ENCODE measurements at places on chromosomes 12 and 14.

DNA sequence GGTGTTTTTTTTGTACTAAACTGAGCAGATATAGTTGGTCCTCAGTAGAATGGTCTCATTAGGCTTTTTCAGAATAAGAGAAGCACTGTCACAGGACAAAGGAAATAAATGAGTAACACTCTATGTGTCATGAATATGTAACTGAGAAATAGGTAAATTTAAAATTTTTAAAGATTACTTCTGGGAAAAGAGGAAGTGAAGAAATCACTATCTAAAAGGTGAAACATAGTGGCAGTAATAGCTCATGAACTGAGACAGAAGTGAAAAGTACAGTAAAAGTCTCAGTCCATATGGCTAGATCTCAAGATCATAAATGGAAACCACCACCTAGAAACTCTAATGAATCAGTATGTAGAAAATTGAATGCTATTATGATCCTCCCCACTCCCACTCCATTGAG is 89.3 kb upstream of the TTC7B start:
- no peak for DNase-seq

- DNase-seq: no peak
Observed at GRCh38 chr12:106190581-106190980, 51.8 kb upstream of the NUAK1 start.

- DNase-seq: no peak
Observed at GRCh38 chr14:92516966-92517506, 3.5 kb downstream of the RIN3 start.

DNA sequence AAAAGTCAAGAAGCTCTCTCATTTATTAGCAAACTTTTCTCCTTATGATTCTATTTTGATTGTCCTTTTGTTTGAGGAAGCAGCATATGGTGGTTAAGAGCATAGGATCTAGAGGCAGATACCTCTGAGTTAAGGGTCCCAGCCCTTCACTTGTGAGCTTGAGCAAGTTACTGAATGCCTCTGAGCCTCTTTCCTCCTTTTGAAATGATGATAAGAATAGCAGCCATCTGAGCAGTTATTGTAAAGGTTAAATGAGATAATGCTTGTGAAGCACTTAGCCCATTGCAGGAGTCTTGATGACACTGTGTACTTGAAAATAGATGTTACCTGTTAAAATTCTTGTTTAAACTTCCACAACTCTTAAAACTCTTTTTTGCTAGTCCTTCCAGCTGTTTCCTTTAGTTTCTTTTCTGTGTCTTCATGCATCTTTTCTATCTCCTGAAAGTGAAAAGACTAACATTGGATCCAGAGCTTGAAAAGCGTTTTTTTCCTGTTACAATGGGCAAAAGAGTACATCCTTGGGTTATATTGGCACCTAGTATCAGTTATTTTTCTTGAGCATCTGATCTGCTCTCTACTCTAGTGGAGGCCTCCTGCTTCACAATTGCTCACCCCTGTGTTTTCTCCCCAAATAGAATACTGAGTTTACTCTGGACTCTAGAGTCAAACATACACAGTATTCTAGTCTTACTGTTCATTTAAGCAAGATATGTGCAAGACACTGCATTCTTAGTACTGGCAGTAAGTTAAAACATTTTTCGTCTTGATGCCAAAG is 3.1 kb downstream of the HIF1A start:
- DNase-seq: no peak

DNA sequence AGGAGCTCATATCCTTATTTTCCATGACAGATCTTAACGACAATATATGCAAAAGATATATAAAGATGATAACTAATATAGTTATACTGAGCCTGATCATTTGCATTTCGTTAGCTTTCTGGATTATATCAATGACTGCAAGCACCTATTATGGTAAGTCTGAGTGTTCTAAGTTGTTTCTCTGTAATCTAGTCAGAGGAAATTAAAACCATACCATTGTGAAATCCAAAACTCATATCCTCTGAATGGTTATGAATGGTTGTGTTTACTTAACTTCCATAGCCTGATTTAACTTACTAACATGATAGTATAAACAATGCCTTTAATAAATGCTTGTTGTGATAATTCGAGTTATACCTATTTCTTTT is 760 bp downstream of the TMEM19 start:
- no peak for DNase-seq

- no peak for DNase-seq
Observed at GRCh38 chr12:193261-193660, 20.7 kb downstream of the SLC6A12 start.

- DNase-seq: peak; percentile 21
Observed at GRCh38 chr14:94423453-94424056, 29.0 kb downstream of the SERPINA11 start.

DNA sequence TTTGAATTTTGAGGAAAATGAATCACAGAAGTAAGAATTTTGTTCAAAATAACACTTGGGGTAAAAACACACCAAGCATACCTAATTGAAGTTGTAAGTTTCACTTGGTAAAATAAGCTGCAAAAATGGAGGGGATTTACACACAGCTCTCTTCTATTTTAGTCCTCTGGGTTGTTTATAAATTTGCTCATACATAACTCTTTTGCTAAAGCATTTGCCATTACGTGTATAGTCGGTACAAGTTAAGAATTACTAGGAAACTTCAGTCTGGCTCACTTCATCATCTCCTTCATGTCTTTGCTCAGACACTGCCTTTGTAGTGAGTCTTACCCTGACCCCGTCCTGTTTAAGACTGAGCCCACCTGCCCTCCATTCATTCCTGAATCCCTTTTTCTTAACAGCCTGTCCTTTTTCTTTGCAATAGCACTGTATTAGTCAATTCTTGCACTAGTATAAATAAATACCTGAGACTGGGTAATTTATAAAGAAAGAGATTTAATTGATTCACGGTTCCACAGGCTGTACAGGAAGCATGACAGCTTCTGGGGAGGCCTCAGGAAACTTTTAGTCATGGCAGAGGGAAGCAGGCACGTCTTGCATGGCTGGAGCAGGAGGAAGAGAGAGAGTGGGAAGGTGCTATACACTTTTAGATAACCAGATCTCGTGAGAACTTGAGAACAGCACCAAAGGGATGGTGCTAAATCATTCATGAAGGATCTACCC is 451.1 kb downstream of the PCNX1 start:
- DNase-seq: no peak

DNA sequence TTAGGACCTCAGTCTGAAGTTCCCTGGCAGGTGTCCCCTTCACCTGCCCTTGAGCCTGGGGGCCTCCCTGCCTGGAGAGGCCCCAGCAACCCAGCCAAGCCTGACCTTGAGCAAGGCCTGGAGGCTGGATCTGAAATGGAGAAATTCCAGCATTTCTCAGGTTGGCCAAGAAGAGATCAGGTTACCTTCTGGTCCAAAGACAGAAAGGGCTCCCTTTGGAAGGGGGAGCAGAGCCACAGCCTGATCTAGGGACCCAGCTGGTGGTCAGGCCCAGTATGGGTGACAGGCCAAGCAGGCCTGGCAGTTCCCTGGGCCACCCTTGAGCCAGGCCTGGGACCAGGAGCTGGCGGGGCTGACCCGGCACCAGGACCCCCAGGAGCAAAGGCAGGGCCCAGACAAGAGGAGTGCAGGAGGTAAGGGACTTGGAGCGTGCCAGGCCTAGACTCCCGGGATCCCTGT is 82.8 kb downstream of the TNFAIP2 start:
- no peak for DNase-seq

DNA sequence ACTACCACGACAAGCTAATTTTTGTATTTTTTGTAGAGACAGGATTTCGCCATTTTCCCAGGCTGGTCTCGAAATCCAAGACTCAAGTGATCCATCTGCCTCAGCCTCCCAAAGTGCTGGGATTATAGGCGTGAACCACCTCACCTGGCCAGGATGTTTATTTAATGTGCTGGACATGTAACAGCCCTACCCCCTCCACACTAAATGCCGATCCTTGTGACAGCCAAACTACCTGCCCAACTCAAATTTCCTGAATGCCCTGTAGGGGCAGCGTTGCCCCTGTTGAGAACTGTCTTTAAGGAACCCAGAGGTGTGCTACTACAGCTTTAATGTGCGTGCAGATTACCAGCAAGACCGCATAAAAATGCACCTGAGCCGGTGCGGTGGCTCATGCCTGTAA is 48.1 kb downstream of the KCNK13 start:
- no peak for DNase-seq

DNA sequence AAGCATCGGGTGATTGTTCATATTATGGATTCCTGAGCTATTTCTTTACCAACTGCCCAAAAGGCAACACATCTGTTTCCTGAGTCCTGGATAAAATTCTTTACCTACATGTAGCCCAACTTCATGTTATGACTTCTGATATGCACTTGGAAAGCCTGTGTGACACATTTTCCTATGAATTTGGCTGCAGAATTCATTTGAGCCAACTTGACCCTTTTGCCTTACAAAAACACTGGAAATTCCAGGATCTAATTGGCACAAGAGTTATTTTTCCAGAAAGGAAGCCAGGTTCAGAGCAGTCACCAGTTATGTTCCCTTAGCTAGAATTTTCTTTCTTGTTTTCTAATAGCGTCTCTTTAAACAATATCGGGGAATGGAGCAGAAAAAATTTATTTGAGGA is 202.5 kb upstream of the LRIG3 start:
- DNase-seq: no peak

- DNase-seq: no peak
Observed at GRCh38 chr12:123268850-123269249, 2.8 kb downstream of the CDK2AP1 start.

- no peak for DNase-seq
Observed at GRCh38 chr12:24152270-24152669, 202.8 kb upstream of the SOX5 start.

GRCh38 chr12:98894412-98895085 is 249.5 kb downstream of the APAF1 start:
- DNase-seq: no peak

GRCh38 chr12:29255042-29255441 is 106.0 kb downstream of the FAR2 start:
- DNase-seq: no peak

- DNase-seq: no peak
Observed at GRCh38 chr12:132290203-132290540, 39.2 kb downstream of the GALNT9 start.

DNA sequence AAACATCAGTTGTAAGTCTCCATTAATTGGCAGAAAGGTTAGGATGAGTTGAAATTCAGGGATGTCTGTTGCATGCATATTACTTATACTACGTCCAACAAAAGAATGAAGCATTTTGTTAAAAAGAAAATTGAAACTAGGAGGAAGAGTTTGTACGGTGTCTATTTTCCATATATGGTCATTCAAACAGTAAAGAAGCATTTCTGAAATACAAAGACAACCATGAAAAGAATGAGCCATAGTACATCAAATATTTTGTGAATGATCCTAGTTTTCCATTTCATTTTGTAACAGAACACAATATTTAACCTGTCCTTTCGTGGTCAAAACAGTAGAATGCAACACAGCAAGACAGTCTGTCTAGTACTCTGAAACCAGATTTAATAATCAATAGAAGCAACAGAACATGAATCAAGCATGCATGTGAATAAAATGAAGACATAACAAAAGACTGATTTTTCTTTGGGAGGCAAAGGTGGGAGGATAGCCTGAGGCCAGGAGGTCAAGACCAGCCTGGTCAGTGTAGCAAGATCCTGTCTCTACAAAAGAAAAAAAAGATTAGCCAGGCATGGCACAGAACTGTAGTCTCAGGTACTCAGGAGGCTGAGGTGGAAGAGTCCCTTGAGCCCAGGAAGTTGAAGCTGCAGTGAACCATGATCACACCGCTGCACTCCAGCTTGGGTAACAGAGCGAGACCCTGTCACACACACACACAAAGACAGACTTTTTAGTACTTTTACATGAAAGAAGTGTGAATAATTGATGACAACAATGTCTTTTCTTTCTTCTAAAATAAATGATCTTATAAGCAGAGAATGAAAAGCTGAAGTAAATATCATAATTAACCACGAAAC is 156.0 kb downstream of the LRIG3 start:
- no peak for DNase-seq

DNA sequence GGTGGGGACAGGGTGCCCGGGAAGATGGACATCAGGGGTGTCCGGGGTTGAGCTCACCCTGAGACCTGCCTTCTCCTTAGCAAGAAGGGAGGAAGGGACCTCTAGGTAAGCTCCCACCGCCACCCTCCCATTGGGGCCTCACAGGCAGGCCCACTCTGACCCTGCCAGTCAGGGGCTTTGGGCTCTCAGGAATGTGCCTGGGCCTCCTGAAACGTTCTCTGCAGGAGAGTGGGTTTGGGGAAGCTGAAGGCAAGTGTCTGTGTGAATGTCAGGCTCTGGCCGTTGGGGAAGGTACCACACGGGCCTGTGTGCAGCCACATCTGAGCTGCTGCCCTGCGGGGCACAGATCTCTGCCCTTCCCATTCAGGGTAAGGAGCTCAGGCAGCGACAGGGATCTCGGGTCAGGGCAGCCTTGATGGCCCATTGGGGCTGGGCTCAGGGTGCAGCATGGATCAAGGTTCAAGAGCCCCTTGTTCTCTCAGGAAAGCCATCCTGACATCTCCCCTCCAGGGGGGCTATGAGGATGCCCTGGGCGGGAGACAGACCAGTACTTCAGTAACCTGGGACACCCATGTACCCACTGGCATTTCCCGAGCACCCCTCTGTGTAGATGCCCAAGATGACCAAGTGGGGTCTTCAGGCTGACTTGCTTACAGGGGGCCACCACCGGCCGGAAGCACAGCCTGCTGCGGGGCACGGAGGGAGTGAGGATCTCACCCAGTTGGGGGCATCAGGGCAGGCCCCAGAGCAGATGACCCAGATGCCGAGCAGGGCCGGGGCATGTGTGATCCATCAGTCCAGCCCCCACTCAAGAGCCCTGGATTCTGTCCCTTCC is 29.7 kb downstream of the FAM222A start:
- no peak for DNase-seq

- DNase-seq: no peak
Observed at GRCh38 chr12:68884251-68884650, 48.7 kb downstream of the CPM start.

- DNase-seq: no peak
Observed at GRCh38 chr12:96233939-96234461, 39.8 kb downstream of the ELK3 start.

- no peak for DNase-seq
Observed at GRCh38 chr14:36478782-36479181, 41.2 kb downstream of the NKX2-1 start.

DNA sequence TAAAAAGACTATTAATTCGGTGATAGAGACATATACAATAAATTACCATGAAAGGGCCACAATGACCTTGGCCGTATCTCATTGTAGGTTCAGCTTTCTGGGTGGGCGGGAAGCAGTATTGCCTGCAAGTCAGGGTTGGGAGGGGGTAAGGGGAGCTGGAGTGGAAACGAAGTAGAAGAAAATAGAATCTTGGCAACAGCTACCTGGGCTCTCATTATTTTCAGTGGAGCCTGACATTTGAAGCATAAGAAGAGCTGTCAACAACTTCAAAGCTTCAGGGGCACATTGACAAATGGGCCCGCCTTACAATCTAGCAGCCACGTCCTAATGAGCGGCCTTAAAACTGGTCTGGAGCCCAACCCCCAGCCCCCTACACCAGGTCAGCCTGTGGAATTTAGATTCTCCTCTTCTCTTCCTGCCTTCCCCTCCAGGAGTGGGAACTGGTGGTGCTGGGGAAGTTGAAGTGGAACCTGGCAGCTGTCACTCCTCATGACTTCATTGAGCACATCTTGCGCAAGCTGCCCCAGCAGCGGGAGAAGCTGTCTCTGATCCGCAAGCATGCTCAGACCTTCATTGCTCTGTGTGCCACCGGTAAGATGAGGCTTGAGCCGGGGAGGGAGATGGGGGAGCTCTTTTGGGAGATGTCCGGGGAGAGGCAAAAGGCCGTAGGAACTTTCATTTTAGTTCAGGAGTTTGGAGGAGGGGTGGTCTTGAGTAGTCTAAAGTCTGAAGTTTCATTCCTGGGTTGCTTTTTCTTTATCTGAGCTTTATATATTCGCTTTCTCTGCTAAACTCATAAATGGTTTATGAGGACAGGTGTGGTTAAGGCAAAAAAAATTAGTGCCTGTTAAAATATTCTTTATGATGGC is 5.0 kb downstream of the CCND2 start:
- no peak for DNase-seq
